Caudate nucleus (tissue), 63 donors: ENCODE measurements at places on chromosomes 5 and 9.

GRCh38 chr9:93565089-93565488, 11.3 kb upstream of the PHF2 start:
- no peak for DNase-seq

DNA sequence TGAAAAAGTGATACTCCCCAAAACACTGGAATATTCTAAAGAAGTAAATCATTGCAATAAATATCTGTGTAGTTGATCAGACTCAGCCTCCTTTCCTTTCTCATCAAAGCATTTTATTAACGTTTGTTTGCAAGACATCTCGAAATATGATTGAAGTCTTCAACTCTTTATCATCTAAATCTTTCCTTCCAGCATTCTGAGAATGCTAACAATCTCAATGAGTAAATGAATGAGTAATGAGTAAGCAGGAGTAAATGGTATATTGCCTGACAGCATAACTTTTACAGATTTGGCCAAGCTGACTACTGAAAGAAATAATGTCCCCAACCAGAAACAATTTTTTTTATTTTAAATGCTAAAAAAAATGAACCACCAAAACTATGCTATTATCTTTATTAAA, 157.1 kb downstream of the SLCO4C1 start:
- DNase-seq: no peak

DNA sequence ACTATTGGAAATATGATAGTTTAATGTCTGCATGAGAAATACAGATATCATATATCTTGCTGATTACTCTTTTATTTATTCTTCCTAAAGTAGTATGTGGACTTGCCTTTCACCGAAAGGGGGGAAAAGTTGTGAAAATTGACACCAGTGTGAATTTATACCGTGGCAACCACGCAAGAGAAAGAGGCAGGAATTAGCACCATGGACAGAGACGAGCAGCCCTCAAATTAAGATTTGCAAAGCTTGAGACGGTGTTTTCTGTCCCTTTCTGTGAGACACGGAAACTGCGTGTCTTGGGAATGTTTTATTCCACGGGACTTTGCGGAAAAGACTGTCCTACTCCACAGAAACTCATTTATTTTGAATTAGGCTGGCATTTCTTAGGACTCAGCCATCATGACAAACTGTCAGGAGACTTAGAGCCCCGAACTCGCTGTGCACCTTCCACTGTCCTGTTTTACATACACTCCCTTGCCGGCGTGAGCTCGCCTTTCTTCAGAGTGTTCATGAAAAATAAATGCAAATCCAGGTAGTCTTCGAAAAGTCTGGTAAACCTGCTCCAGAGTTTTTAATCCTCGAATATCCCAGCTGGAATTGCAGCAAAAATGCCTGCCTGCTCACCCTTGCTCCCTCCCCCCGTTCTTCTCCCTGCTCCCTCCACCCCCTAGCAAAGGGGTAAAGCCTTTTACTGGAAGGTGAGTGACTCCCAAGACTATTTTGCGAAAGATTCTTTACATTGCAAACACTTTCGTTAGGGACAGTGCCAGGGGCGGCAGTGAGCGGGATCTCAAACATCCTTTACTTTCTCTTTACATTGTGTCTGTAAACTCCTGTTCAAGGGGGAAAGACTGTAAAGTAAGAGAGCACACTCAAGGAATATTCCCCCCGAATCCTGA, 3.8 kb upstream of the ELAVL2 start:
- no peak for DNase-seq

DNA sequence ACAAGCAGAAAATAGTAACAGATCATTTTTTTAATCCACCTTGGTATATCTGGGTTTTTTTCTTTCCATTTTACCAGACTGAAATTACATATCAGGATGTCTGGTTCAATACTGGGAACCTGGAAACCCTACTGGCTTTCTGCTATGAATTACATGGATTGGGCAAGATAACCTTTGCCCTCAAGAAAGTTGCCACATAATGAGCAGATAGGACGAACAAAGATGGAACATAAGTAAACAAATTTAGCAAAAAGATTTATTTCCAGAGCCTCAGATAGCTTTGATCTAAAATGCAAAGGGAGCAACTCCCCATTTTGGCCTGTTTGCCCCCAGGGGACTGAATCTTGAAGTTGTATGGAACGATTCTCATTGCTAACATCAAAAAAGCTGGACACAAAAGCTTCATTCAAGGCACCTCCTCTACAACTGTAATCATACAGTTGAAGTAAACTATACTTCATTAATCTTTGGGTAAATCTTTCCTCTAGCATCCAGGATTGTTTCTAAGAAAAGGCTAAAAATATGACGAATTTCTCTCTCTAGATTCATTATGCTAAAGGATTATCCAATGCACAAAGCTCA, 131.6 kb upstream of the PTGER4 start:
- DNase-seq: no peak

- no peak for DNase-seq
Measured at GRCh38 chr9:105633411-105633810, 28.8 kb upstream of the TAL2 start.

DNA sequence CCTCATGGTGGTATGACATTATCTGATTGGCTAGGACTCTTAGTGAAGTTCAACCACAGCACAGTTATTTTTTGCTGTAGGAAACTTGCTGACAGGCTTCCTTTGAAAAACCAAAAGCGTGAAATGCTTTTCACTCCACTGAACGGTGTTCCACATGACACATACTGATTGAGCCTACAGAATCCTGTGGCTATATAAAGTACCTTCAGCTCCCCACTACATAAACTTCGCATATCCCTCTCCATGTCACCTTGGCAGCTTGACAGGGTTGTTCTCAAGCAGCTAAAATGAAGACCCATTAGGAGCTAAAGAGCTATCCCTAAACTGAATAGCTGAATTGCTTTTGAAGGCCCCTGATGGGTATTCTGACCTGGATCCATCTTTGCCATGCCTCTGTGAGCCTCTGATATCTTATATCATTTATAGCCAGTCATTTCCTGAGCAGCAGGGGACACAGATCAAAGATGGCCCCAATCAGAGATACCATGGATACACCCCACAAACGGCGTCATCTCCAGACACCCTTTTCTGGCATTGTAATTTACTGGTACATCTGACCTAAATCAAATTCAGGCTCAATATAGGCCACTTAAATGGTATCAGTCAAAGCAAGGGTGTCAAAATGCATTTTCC, 91.5 kb downstream of the APBA1 start:
- DNase-seq: no peak
